ENCODE measurements at places on chromosomes 3 and 15. TPM values are rescaled to one million over a fixed set of nuclear protein-coding genes. Genes with fewer than 3 reads are reported as not detected.
A peak's percentile ranks its signal among the peaks of the same experiment; 100 is the strongest.

Gene ISLR
- total RNA-seq: under 0.01 TPM

Gene SPINK8
- not detected for total RNA-seq

Gene MNS1
- 0.36 TPM for total RNA-seq

Gene ILDR1
- total RNA-seq: not detected

Gene CEP19
- total RNA-seq: 1.7 TPM

Gene RAD54L2
- total RNA-seq: 22.2 TPM

Gene SPRED1
- 38.3 TPM for total RNA-seq

Gene P2RY12
- total RNA-seq: not detected

GRCh38 chr15:78321786-78322185 is 18.4 kb upstream of the CRABP1 start:
- DNase-seq: no peak

- DNase-seq: peak; percentile 30
Measured at GRCh38 chr15:65411465-65412071, 11.2 kb downstream of the IGDCC4 start.

- DNase-seq: no peak
Measured at GRCh38 chr15:43974852-43975251, 148.1 kb downstream of the WDR76 start.

DNA sequence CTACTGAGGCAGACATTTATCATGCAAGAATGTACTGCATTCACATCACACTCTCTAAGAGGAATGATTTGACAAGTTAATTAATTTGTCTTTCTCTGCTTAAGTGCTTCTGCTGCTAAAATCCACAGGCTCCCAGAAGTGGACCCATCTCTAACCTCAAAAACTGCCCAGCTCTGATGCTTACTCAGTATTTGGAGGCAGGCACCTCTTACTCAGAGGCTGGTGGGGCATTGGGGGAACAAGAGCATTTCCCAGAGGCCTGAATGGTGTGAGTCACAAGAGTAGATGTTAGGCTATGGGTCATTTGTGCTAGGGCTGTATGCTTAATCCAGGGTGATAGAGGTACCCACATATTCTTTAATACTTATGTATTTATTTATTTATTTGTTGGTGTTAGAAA is 34.4 kb upstream of the HCN4 start:
- DNase-seq: no peak

GRCh38 chr3:197002701-197003454 is 26.7 kb downstream of the MELTF start:
- DNase-seq: peak; percentile 52

DNA sequence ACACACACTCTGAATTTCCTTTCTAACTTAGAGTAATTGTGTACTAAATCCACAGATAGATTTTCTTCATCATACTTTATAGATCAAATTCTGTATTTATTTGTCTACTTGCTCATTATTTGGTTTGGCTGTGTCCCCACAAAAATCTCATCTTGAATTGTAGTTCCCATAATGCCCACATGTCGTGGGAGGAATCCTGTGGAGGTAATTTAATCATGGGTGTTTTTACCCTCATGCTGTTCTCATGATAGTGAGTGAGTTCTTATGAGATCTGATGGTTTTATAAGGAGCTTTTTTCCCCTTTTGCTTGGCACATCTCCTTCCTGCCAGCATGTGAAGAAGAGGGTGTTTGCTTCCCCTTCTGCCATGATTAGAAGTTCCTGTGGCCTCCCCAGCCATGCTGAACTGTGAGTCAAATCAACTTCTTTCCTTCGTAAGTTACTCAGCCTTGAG is 198.3 kb upstream of the TGFBR2 start:
- DNase-seq: peak; percentile 61

DNA sequence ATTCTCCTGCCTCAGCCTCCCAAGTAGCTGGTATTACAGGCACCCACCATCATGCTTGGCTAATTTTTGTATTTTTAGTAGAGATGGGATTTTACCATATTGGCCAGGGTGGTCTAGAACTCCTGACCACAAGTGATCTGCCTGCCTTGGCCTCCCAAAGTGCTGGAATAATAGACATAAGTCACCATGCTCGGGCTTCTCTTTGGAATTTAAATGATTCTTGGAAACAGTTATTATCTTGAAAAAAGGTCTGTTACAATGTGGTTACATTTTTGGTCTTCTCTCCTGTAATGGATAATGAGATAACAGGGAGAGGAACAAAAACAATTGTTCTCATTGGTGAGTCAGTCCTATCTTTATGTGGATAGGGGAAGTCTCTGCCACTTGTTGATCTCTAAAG is 59.8 kb upstream of the AADACL2 start:
- DNase-seq: no peak

- no peak for DNase-seq
Measured at GRCh38 chr3:104555728-104556127, 811.0 kb upstream of the ALCAM start.

GRCh38 chr15:49843725-49844124 is 222.9 kb downstream of the DTWD1 start:
- DNase-seq: no peak

DNA sequence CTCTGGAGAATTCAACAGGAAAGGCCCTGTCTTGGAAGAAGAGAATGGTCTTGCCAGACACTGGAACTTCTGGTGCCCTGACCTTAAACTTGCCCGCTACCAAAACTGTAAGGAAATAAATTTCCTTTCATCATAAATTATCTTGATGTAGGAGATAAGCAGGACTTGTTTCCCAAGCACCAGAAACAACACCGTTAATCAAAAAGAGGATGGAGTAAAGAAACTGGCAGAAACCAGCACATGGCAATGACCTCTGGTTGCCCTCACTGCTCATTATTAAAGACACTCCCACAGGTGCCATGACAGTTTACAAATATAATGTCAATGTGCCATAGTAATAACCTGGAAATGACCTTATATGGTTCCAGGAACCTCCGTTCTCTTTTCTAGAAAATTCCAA is 426.1 kb downstream of the EDEM1 start:
- DNase-seq: no peak

GRCh38 chr3:166526881-166527280 is 689.7 kb upstream of the BCHE start:
- no peak for DNase-seq

GRCh38 chr3:131091768-131092167 is 65.1 kb downstream of the NEK11 start:
- DNase-seq: peak; percentile 30

- no peak for DNase-seq
Measured at GRCh38 chr3:47996440-47996839, 19.8 kb downstream of the MAP4 start.

DNA sequence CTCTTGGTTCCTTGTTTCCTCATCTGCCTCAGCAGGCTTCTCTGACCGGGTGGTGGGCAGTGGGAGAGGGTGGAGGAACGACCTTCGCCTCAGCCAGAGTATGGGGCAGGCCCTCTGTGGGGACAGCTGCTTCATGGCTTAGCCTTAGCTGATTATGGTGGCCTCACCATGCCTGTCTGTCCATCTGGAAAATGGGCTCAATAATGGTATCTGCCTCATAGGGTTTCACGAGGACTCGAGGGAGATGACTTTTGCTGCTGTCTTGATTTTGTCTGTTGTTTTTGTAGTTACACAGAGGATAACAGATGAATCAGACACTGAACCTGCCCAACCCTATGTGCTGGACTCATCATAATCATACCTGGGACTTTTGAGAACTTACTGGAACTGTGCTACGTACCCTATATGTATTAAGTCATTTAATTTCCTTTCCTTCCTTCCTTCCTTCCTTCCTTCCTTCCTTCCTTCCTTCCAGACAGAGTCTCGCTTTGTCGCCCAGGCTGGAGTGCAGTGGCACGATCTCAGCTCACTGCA is 46.5 kb downstream of the CDC25A start:
- no peak for DNase-seq

DNA sequence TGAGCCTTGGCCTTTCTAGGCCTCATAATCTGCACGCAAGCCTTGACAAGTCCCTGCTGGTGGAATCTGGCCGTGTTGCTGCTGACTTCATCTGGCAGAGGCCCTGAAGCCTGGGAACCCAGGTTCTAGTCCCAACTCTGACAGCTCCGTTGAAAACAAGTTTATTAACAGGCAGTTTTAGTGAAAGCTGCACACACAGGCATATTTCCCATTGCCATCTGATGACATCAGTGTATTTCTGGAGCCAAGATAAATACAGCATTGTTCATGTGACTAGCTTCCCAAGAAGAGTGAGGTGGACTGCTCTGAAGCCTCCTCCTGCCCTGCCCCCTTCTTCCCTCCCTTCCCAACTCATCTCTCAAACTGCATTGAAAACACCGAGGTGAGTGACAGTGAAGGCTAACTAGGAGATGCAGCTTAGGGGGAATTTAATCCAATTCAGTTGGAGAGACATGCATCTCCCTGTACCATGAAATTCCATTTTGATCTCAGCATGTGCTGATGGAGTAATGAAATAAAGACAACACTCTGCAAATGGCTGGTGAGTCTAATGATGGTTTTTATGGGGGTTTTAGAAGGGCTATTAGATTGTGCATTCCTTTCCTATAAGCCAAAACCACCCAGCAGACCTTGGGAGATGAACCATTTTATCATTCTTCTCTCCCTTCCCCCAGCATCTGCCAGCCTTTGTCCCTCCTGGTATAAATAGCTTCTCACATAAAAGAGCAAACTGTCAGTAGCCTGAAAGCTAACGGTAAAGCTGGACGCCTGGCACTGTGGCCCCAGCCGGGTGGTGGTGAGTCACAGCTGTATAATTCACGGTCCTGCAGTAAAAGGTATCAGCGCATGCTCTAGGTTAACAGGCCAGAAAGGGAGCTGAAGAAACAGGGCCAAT is 38.0 kb downstream of the PRICKLE2 start:
- peak; percentile 99 for DNase-seq

GRCh38 chr3:127120851-127121647 is 71.9 kb upstream of the PRR23E start:
- no peak for DNase-seq

All from IMR-90 (cell line).